ENCODE measurements at places on chromosomes 6 and 20. TPM values are rescaled to one million over a fixed set of nuclear protein-coding genes. Genes with fewer than 3 reads are reported as not detected.

DNA sequence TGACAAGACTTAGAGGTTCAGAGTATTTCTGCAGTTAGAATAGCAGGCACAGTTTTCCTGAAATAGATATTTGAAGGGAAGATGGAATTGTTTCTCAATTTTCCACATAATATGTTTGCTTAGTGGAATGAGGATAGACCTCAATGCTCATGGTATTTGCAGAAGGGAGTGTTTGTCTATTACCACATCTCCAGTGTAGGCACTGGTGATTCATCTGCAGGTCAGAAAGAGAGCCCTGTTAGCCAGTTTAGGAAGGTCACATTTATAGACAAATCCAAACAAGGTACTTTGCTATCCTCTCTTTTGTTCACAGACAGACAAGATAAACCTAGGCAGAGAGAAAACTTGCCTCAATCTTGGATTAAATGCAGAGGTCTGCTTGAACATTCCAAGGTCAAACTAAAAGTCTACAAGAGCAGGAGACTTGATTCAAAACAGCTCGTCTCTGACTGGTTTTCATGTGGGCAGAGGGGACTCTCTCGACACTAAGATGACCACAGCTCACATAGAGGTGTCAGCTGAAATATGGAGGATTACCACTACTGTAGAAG, 22.8 kb downstream of the ISM1 start:
- no peak for DNase-seq

DNA sequence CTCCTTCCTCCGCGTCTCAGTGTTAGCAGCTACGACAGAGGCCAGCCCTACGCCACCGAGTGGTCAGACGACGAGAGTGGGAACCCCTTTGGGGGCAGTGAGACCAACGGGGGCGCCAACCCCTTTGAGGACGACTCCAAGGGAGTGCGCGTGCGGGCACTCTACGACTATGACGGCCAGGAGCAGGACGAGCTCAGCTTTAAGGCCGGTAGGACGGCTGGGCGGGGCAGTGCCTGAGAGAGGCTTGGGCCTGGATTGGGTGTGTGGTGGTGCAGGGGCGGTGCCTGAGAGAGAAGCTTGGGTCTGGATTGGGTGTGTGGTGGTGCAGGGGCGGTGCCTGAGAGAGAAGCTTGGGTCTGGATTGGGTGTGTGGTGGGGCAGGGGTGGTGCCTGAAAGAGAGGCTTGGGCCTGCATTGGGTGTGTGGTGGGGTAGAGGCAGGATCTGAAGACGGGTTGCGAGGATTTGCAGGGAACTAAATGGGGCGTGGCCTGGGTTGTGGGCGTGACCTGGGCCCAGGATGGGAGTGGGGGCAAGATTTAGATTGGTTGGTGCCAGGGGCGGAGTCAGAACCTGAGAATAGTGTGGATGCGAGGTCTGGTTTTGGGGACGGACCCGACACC, 24.4 kb downstream of the SPDEF start:
- DNase-seq = no peak

DNA sequence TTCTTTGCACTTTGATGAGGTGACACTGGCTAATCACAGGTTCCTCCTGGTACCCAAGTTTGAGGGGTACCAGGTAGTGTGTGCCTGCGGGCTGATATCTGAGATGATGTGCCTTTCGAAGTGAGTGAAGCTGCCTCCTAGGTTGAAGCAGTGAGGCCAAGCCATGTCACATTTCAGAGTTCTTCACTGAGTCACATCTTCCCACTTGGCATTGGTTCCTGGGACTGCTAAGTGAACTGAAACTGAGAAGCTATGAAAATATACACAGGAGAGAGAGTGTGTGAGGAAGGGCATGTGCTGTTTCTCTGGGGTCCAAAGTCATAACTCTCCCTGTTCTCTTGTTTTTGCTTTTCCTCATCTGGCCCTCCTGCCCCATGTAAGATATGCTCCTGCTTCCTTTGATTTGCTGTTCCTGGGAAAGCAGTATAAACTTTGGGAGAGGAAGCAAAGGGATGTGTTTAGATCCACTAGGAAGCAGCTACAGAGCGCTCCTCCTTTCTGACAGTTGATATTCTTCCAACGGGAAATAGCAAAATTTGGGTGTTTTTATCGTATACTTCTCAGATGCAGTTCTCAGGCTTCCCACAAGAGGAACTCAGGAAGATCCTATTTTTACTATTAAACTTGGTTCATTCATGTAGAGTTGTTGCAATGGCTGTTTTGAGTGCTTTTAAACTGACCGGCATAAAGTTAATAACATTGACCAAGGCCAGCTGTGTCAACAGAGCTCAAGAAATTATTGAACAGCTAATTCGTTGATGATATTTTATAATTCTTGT, 153.7 kb downstream of the MOXD1 start:
- DNase-seq = no peak

GRCh38 chr6:139395891-139396301, 21.4 kb upstream of the CITED2 start:
- no peak for DNase-seq

GRCh38 chr6:134850721-134851305, 99.1 kb downstream of the ALDH8A1 start:
- DNase-seq = no peak

GRCh38 chr6:119148098-119148824, 69.8 kb upstream of the FAM184A start:
- DNase-seq = no peak

GRCh38 chr6:1335367-1336037, 23.6 kb downstream of the FOXQ1 start:
- no peak for DNase-seq

Gene KHDC1
- total RNA-seq = 4.8 TPM

Gene NINL
- total RNA-seq = 4.8 TPM

Gene GHRH
- 1.5 TPM for total RNA-seq

Gene PAK1IP1
- total RNA-seq = 9.0 TPM

Measured in right atrium auricular region (tissue), 2 donors.